ENCODE measurements at places on chromosomes 2 and 18.

DNA sequence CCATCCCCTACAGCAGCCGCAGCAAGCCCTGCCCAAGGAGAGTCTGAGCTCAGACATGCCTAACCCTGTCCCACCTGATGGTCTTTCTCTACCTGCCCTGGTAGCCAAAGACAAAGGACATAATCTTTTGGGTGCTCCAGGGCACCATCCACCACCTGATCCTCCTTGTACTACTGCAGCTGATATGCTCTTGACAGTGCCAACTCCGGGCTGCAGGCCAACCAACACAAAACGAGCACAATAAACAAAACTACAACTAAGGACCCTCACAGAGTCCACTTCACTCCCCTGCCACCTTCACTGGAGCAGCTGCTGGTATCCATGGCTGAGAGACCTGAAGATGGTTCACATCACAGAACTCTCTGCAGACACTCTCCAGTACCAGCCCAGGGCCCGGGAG lies 106.3 kb downstream of the GRB14 start:
- no peak for DNase-seq

GRCh38 chr2:107681936-107682335 lies 144.8 kb upstream of the RGPD4 start:
- no peak for DNase-seq

DNA sequence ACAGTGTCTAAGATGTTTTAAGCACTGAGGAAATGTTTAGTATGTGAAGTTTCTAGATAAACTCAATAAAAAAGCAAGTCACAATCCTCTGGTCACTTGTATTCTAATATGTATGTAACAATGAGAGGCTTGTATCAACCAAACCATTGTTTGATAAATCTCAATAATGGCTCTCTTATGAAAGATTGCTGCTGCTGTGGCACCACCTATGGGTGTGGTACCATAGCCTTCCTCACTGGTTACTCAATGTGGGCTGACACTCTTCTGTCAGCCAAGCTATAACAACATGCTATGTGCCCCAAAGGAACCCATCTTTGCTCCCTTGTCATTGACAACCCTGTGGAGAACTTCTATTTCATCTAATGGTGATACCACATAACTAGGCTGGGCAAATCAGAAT lies 12.6 kb upstream of the RAB1A start:
- DNase-seq: no peak

GRCh38 chr2:41657226-41657625 lies 390.6 kb upstream of the PKDCC start:
- DNase-seq: no peak

- no peak for DNase-seq
Observed at GRCh38 chr18:58662118-58662517, 9.1 kb upstream of the MALT1 start.

DNA sequence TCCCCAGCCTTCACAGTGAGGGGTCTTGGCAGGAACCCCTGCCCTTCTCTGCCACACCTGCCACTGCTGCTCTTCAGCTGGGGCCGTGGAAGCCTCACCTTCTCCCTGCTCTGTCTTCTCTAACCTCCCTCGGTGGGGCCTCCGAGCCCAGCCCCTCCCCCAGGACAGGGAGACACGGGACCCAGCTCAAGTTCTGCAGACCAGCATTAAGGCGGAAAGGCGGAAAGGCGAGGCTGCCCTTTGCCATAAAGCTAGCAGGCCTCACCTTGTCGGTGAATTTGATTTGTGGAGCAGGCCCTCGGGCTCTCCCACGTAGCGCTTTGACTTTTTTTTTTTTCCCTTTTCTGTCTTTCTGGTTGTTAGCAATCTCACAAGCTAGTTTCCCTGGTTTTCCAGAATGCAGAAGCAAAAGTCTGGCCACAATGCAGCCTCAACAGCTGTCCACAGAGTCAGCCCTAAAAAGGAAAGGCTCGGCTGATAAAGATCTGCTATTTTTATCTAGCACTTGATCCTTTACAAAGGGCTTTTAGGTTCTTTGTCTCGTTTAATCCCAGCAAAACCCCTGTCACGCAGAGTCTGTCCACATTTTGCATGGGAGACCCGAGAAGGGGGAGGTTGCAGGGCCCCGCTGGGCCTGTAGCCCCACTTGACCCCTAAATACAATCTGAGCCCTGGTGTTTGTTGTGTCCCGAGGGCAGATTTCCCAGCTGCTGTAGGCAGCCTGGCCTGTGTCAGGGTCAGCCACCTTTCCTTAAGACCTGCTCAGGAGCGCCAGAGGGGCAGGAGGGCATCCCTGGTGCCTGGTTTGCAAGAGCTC lies 6.0 kb downstream of the ITM2C start:
- no peak for DNase-seq

GRCh38 chr2:47008381-47009252 lies 93.0 kb upstream of the MCFD2 start:
- DNase-seq: no peak

DNA sequence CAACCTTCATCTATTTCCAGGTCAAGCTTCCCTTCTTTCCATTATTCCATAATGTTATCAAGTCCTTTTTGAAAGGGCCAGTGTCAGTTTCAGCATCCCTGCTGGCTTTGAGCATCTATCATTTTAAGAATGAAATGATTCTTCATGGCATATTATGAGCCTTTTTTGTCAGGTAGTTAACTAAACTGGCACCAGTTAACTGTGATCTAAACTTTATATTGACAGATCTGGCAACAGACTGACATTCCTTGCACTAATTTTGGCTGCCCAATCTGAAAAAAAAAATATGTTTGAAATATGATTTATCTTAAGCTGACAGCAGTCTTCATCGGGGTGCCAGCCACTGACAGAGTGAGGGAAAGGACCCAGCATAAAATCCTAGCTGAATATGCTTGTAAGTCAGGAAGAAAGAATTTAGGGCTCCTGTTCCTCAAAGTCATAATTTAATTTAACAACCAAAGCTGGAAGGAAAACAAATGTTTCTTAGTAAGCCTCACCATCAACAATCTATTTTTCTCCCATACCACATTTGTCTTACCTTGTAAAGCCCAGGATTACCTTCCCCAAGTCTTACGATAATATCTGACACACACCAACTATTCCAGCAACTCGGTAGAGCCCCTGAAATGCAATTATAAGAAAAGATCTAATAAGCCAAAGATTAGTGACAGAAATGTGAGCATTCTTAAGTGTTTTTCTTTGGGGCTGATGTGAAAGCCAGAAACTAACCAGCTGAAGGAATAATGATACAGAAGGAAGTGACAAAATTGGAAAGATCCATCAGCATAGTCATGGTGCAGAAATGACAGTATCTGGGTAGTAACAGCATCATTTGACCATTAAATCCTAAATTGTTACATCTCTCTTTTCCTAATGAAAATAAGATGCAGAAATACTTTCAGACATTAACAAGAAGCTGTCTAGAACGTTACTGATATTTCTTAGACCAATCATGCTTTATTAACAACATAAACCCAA lies 228.1 kb downstream of the RBM43 start:
- no peak for DNase-seq
